HS-27A (cell line): ENCODE measurements at places on chromosomes 6 and 20.

DNA sequence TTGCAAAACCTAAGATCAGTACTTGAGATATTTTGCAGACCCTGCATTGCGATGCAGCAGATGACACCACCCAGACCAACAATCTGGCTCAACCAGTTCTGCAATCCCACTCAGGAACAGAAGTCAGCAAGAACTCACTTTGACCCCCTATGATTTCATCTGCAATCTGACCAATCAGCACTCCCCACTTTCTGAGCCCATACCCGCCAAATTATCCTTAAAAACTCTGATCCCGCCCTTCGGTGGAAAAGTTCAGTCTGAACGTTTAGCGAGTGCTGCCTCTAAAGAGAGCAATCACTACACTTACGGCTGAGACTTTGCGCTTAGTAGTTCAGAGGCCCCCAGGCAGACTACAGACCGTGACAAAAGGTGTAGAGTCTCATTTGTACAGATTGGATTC lies 17.3 kb upstream of the KIAA1586 start:
- DNase-seq: no peak

DNA sequence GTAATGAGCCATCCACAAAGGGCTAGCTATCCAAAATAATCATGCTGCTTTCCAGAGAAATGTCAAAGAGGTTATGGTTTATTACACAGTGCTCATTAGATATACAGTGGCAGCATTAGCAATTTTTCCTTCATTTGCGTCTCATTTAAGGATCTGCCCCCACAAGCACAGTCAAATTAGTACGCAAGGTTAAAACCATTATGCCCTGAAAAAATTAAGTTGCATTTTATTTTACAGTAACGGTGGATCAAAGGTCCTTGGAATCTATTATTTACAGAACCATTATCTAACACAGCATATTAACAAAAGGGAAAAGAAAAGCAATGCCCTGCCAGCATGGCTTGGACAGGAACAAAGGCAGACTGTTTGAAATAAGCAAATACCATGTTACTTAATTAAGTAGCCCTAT lies 144.8 kb downstream of the PDSS2 start:
- no peak for DNase-seq

GRCh38 chr20:34872622-34873224 lies at the start of gene GGT7:
Gene GGT7 (minus strand): TSS chr20:34872856. CDS start chr20:34872815, 41 bp downstream.
- no peak for DNase-seq

DNA sequence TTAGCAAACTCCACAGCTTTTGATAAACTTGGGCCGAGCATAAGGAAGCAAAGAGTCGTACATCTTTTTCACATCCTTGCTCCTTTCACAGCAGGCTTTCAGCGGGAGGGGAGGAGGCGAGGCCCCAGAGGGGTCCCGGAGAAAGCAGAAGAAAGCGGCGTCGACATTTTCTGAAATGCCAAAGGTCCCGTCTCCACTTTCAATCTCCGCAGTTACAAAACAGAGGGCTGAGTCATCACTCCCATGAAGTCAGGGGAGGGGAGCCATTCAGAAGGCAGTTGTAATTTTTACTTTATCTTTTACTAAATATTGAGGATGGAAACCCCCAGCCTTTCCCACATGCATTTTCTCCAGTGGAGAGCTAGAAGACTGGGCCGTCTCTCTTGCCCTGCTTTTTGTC lies 174.2 kb upstream of the THBS2 start:
- DNase-seq: peak; percentile 20

DNA sequence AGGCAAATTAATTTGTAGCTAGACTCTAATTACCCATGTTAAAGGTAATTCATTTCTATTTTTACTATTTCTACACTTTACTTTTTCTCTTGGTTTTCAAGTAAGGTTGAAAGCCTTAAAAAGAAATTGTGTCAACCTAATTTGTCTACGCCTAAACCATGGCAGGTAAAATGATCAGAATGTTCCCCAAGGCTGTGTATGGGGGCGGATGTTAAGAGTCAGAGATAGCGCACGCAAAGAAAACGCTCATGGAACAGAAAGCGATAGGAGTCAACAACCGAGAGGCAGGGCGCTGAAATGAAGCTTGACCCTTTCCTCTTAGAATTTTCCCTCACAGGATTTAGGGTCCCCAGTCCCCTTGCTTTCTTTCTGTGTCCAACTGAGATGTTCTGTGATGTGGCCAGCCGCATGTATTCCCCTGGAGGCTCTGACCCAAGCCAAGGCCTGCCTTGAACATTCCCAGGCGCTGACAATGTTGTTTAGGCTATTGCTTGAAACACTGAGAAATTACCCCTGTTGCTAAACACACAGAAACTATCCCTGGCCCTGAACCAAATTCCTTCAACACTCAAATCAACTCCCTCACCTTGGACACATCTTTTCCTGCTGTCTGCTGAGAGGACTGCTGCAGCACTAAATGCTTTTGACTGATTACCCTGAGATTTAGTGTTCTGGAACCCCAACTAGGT lies 10.9 kb downstream of the PSMB1 start:
- DNase-seq: no peak

DNA sequence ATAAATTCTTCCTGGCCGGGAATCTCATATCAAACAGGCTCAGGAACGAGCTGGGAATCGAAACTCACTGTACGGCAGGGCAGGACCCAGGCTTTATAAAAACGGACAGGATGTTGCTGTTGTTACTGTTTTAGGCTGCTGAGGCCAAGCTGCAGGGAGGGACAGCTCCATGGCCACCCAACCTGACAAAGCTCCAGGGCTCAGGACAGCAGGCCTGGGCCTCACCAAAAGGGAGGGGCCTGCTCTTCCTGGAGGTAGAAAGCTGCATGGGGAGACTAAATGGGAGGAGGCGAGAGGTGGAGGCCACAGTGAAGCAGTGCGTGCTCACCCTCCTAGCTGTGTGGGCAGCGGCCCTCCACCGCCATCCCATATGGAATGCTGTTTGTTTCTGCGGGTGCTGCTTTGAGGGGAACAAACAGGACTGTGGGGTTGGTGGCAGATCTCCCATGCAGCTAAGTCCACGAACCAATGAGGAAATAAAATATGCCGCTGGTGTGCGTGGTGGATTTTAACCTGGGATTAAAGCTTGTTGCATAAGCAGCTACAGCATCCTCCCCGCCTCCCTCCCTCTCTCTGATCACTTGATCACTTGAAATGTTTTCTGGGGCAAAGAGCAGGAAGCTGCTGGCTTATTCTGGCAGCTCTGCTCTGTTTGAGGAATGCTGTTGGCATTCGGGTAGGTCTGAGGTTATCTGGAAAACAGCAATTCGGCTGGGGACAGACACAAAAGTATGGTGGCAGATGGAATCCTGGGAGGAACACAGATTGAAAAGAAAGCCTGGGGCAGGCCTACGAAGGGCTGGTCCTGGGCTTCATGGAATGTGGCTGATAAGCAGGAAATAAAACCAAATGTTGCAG lies 2.4 kb upstream of the ZMYND8 start:
- peak; percentile 98 for DNase-seq

DNA sequence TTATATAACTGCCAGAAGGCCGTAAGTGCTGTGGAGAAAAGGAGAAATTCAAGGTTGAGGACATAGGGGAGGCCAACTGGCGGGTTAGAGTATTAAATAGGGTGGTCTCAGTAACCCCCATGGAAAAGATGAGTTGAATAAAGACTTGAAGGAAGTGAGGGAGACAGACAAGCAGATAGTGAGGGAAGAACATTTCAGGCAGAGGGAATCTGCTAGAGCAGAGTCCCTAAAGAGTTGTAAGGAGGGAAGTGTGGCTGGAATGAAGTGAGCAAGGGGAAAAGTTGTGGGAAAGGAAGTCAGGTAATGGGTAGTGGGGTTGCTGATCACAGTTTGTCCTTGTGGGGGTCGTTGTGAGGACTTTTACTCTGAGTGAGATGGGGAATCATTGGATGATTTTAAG lies 1.4 kb downstream of the KIFC1 start:
- DNase-seq: no peak

- DNase-seq: no peak
Measured at GRCh38 chr6:4910037-4910760, 93.6 kb downstream of the RPP40 start.

- no peak for DNase-seq
Measured at GRCh38 chr6:14763139-14763538, 482.7 kb upstream of the JARID2 start.

- no peak for DNase-seq
Measured at GRCh38 chr6:139922236-139922635, 547.8 kb upstream of the CITED2 start.

GRCh38 chr20:62900692-62901584 lies 25.4 kb downstream of the DIDO1 start:
- no peak for DNase-seq

DNA sequence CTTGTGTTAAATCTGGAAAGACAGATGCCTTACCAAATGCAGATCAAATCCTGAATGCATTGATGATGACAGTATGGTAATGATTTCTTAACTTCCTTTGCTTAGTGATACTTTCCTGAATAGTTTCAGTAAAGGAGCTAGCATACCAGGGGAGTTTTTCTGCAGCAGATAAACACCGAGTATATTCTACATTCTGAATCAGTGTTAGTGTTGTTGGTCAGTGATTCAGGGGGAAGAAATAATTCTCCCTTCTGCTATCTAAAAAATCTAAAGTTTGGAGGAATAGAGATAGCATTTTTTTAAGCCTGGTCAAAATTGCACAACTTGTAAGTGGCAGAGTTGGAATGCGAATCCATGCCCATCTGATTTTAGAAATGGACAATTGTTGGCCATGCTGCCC lies 512.2 kb upstream of the MARCKS start:
- no peak for DNase-seq
